Stimulated activated CD8-positive, alpha-beta memory T cell treated with anti-CD3 and anti-CD28 coated beads, Interleukin-15, amount 100 ng/mL, for 1 hour (primary cell): ENCODE measurements at places on chromosomes 1 and 21.

DNA sequence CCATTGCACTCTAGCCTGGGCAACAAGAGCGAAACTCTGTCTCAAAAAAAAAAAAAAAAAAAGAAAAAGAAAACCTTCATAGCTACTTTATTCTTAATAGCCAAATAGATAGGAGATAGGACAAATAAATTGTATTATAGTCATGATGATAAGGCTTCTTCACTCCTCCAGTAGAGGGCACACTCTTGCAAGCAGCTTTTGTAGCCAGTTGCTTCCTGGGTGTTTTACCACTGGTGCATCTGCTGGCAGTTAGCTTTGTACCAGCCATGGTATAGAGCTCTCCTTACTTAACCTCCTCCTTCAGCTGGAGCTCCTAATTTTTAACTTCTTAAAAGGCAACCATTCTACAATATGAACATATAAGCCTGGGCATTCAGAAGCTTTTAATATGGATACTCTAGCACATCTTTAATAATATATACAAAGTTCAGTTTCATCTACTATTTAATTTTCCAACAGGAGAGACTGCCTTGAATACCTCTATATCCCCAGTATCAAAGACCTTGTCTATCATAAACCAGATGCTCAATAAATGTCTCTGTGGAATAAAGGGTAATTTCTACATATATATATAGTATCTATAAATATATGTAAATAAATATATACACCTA lies 35.8 kb downstream of the EVI5 start:
- no peak for DNase-seq

DNA sequence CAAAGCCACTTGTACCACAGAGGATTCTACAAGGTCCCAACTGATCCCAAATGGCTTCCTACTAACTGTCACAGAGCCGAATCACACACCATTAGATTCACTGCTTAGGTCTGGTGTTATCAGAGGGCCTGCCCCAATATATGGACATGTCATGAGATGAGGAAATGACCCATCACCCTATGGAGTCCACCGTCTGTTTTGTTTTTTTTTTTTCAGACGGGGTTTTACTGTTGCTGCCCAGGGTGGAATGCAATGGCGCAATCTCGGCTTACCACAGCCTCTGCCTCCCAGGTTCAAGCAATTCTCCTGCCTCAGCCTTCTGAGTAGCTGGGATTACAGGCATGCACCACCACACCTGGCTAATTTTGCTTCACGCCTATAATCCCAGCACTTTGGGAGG lies 83.8 kb upstream of the ETS2 start:
- DNase-seq, result no peak

DNA sequence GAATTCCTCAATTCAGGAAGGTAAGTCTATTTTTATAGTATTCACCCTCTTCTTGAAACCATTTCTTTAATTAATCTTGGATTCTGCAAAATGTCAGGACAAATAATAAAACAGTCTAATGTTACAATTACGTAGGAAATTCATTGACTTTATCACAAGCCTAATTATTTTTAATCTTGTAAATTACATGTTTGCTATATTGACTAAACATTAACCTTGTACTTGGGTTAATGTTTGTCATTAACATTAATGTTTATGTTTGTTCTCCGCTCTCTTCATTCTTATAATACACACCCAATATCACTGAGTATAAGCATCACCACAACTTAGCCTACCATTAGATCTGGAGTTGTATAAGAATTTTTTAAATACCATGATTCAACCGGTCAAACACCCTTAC lies 2.8 kb downstream of the GCLM start:
- no peak for DNase-seq

- DNase-seq, result no peak
These were observed 709 bp downstream of the TNFRSF14 start for GRCh38 chr1:2556678-2557481.

DNA sequence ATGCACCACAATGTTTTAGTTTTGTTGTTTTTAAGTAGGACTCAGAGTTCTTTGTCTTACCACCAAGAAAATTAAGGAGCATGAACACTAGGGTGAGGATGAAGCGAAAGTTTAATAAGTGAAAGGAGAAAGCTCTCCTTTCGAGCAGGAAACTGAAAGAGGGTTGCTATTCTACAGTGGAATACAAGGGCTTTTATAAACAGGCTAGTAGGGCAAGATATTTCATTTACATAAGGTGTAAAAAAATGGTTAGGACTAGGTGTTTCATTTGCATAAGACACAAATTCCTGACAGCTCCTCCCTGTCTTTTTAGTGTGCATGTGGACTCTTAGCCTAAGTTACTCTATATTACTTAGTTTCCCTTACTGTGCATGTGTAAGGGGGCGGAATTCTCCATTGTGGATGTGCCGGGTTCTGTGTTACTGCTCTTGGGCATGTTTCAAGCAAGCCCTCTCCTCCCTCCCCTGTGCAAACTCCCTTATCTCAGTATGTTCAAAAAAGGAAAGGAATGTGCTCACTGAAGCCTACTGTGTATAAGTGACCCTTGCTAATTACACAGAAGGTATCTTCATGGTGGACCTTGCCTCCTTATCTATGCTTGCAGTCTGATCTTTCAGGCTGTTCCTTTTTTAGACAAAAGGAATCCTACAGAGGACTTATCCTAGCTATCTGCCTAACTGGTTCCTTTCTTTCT lies 7.3 kb downstream of the TSHB start:
- DNase-seq, result no peak

DNA sequence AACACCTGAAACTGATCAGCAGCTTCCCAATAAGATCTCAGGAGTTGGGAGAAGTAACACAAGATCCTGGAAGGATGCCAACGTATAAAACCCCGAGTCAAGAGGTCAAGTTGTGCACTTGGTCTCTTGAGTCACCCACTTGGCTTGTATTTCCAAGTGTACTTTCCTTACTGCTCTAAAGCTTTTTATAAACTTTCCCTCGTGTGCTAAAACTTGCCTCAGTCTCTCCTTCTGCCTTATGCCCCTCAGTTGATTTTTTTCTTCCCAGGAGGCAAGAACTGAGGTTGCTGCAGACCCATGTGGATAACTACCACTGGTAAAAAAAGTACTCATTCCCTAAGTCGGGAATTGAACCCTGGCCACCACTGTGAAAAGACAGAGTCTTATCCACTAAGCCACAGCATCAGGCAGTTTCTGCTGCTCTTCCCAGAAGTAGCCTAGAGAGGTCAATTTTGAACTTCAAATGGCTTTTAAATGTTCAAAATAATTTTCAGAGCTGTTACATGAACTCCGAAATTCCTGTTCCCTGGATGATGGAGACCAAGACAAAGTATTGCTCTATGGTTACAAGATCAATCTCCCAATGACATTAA lies 28.9 kb downstream of the ITLN2 start:
- DNase-seq, result no peak

DNA sequence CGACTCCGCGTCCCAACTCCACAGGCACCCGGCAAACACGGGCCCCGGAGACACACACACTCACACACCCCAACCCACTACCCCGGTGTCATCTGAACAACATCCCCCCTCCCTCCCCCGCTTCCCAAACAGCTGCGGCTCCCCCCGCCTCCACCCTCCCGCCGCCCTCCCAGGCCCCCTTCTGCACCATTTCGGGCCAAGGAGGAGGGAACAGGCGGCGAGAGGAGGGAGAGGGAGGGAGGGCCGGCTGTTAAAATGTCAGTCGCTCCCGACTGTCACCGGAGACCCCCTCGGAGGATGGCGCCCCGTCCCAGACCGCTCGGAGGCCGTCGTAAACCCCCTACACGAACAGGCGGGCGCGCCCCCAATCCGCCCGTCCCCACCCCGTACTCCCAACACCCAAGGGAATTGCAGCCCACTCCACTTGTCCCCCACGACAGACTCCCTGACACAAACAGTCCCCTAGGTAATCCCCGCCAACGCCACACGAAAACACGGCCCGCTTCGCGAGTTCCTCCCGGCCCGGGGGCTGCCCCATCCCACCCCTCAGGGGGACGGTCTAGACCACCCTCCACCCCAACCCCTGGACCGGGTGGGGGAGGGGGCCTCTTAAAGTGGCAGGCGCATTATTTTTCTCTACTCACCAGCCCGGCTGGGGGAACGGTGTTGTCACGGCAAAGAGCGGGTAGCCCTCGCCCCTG lies 583 bp downstream of the MEF2D start:
- DNase-seq, result no peak

DNA sequence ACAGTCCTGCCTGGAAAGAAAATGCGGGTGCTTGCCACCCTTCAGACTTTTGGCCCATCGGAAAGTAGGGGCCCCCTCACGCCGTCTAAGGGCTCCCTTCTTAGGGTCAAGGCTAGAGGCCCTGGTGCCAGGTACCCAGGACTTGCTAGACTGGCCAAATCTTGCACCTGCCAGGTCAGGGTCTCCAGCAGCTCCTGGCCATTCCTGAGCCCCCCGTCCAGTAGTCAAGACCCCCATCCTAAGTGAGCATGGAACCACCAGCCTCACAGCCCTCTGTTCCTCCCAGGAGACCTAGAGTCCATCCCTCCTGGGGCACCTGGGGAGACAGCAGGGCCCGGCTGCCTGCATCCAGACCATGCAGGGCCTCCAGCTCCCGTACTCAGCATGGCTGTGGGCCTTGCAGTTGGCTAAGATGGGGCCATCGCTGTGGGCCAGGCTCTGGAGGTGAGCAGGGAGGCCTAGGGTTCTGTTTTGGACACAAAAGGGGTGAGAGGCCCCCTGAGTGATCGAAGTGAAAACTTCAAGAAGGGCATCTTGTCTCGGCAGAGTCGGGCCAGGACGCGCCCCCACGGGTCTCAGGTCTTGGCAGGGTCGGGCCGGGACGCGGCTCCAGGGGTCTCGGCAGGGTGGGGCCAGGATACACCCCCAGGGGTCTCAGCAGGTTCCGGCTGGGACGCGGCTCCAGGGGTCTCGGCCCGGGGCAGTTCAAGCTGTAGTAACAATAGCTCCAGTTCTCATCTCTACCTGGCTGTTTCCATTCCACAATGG lies 5.9 kb downstream of the FNDC10 start:
- no peak for DNase-seq

GRCh38 chr1:8472668-8473067 lies 154.8 kb downstream of the SLC45A1 start:
- DNase-seq, result no peak

- no peak for DNase-seq
These were observed 23.7 kb downstream of the KCNC4 start for GRCh38 chr1:110233861-110234260.

DNA sequence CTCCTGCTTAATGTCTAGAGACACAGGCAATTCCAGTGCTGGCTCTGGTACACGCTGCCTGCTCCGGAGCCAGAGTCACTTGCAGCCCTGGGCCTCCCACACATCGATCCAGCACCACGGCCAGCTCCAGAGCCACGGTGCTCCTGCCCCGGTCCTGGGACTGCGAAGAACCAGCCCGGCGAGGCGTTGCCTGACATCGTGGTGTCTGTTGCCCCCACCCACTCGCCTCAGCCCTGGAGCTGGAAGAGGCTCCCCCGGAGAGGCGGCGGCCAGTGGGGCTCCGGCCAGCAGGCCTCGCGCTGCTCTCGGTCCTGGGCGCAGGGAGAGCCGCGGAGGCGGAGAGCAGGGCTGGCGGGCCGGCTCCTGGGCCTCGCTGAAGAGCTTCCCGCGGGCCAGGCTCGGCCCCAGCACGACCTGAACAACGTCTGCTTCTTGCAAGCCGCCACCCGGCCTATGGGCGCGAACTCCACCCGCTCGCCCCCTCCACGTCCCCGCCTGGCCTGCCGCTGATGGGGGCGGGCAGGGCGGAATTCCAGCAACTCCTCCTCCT lies 364.8 kb downstream of the CEP170 start:
- DNase-seq, result no peak
